ENCODE measurements at places on chromosomes 2 and 18.

DNA sequence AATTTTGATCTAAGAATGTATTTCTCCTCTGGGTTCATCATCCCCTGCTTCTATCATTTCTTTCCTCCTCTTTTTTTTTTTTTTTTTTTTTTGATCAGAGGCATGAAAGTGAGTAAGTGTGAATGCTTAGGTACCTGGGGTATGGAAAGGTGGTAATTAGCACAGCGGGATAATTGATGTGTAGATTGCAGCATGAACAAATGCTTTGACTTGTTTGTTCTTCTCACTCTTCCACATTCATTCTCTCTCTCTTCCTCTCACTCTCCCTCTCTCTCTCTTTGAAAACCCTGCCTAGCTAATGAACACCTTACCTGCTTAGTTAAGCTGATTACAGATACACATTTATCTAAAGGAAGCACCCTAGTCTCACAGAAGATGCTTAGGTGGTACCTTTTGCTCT, 74.7 kb downstream of the ZEB2 start:
- no peak for DNase-seq

- no peak for DNase-seq
Measured at GRCh38 chr18:62331581-62332356, 6.7 kb downstream of the TNFRSF11A start.

GRCh38 chr2:46167406-46167805, 129.8 kb upstream of the EPAS1 start:
- DNase-seq: no peak

DNA sequence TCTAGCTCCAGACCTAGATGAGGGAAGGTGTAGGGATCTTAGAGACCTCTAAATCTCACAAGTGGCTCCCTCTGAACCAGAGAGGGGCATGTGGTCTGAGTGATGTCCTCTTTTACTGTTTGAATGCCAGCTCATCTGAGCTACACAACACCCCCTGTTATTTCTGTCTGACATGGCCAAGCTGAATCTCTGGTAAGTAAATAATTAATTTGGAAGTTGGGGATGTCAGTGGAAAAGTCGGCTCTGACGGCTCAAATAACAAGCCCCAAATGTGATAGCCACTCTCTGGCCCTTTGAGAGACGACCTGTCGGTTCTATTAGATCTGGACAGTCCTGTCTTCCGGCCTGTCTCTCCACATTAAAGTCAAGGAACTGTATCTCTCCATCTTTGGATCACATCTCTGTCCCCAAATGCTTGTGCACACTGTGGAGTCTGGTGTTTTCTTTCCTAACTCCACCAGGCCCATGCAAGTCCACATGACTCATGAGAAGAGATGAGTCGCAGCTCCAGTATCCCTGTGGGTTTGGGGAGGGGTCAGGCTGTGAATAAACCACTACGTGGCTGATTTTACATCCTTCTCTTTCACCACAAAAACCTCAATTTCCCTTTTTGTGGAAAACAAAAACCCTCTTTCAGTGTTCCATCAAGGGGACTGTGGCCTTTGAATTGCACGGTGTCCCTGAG, 52.5 kb downstream of the SETBP1 start:
- DNase-seq: no peak

DNA sequence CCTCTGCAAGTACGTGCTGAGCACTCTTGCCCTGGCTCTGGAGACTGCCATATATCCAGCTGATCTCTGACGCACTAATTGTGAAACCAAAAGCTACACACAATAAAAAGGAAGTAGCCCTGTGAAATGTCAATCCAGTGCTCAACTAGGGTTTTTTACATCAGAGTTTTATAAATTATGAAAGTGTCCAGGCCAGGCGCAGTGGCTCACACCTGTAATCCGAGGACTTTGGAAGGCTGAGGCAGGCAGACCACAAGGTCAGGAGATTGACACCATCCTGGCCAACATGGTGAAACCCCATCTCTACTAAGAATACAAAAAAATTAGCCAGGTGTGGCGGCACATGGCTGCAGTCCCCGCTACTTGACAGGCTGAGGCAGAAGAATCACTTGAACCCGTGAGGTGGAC, 24.5 kb upstream of the PEX13 start:
- DNase-seq: no peak

GRCh38 chr2:73704285-73704684, 32.9 kb downstream of the TPRKB start:
- no peak for DNase-seq

DNA sequence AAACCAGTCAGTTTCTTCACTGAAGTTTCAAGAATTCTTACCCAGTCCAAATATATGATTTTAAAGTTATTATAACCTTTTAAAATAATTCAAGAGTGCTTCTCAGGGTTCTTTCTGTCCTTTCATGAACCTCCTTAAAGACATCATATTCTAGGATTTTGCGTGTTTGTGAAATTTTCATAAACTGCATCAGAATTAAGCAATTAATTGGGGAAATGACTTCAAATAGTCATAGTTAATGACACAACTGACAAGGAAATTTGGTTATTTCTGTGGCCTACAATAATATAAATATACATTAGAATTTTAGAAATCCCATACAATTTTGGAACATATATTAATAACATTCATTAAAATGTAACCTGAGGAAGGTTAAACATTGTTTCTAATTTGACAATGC, 10.5 kb downstream of the CYP27A1 start:
- DNase-seq: no peak

- DNase-seq: no peak
Measured at GRCh38 chr2:156908825-156909224, 348.7 kb upstream of the GALNT5 start.

GRCh38 chr2:169095621-169096105, 26.3 kb downstream of the DHRS9 start:
- no peak for DNase-seq

DNA sequence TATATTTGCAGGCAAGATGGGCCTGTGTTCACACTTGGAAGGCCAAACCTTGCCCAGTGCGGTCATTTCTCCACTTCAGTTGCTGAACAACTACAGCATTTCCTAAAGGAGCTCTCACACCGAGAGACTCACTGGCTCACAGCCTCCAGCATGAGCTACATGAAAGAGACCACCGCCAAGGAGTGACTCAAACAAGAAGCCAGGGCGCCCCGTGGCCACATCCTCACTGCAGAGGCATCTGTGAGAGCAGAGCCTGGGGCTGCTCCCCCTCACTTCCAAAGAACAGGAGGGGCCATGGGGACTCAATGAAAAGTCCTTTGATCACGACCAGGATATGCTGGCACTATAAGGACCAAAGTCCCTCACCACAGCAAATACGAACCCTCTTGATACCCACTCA, 50.0 kb downstream of the TMEM163 start:
- DNase-seq: no peak

GRCh38 chr2:126971481-126972278, 73.0 kb downstream of the TEX51 start:
- DNase-seq: peak; percentile 6

GRCh38 chr2:205733648-205734047, 51.3 kb downstream of the NRP2 start:
- no peak for DNase-seq

DNA sequence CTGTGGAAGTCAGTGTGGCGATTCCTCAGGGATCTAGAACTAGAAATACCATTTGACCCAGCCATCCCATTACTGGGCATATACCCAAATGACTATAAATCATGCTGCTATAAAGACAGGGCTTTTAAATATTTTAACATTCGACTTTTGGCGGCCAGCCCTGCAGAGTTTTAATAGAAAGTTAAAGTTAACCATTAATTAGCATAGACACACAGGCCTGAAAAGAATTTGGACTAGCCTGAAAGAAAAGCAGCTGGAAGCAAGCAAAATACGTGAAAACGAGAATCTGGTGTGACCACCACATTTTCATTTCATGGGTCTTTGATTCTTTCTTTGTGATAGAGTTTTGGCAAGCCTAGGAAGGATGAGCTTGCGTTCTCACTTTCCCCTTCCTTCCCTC, 184.0 kb downstream of the SCG2 start:
- DNase-seq: no peak

DNA sequence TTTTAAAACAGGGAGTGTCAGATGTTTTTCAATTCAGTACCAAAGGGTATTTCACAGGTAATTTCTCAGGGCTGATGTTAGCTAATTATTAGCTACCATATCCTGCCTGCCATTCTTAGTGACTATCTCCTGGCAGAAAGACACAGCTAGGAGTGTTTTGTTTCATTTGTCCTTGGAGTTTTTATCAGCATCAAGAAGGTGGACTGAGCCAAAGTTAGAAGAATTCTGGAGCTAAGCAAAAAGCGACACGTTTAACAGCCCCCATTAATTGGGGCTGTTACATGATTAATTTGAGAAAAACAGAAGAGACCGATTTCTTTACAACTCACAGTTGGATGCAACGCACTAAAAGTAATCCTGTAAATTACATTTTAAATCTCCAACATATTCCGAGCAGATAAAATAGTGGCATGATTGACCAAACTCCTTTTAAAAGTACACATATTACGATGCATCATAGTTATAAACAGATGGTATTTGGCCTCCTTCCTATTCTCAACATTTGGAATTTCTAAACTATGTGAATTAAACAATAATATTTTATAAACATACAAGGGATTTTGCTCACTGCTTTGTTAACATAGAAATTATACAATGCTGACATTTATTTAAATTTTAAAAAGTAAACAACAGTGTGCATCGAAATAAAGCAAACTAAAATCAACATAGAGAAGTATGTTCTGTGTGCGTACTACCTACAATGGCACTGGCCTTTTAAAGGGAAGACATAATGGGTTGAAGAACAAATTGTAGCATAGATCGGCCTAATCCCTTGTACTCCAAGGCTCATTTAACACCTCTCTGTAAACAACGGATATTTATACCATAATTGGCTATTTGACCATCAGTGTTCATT, 585.1 kb downstream of the ZEB2 start:
- DNase-seq: no peak

- DNase-seq: no peak
Measured at GRCh38 chr2:181613241-181613640, 43.7 kb downstream of the CERKL start.

Measured in DMS79 (cell line).